T-helper 17 cell (primary cell): ENCODE measurements at places on chromosomes 6 and 20. TPM values are rescaled to one million over a fixed set of nuclear protein-coding genes. Genes with fewer than 3 reads are reported as not detected.

- H3K27ac ChIP-seq: no peak overlapping the region
- peaks cover 3% of the 10 kb centered on the region for H3K4me1 ChIP-seq
- no peaks in the 10 kb centered on the region for H3K27me3 ChIP-seq
- no peak overlapping the region for H3K4me3 ChIP-seq
Measured at GRCh38 chr20:58883241-58883691, 30.8 kb downstream of the GNAS start.

GNAS-AS1 gene
- total RNA-seq: 0.72 TPM

MOXD1 gene
- total RNA-seq: not detected

- H3K4me1 ChIP-seq: no peaks in the 10 kb centered on the region
- no peaks in the 10 kb centered on the region for H3K36me3 ChIP-seq
- H3K4me3 ChIP-seq: no peak overlapping the region
- no peaks in the 10 kb centered on the region for H3K27me3 ChIP-seq
Measured at GRCh38 chr6:127347178-127347577, 3.8 kb upstream of the ECHDC1 start.

- H3K27me3 ChIP-seq: peaks cover 7% of the 10 kb centered on the region
- no peaks in the 10 kb centered on the region for H3K36me3 ChIP-seq
- H3K4me3 ChIP-seq: no peak overlapping the region
- H3K4me1 ChIP-seq: no peaks in the 10 kb centered on the region
Measured at GRCh38 chr6:122068291-122068769, 331.1 kb upstream of the HSF2 start.

DNA sequence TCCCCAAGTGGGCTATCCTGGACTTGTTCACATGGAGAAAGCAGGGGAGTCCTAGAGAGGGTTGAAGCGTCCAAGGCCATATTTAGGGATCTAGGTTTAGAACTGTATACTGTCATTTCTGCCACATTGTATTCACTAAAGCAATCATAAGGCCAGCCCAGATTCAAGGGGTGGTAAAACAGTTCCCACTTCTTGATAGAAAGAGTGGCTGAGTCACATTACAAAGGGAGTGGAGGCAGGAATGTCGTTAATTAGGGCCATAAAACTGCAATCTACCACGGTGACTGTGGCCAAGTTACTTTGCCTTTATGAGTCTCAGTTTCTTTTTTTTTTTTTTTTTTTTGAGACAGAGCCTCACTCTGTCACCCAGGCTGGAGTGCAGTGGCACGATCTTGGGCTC, 7.4 kb upstream of the UBR2 start:
- DNase-seq: no peak
- no peak overlapping the region for H3K4me3 ChIP-seq
- no peaks in the 10 kb centered on the region for H3K27me3 ChIP-seq
- H3K36me3 ChIP-seq: peaks cover 2% of the 10 kb centered on the region
- H3K4me1 ChIP-seq: peaks cover 6% of the 10 kb centered on the region
- H3K27ac ChIP-seq: peak overlapping the region; percentile 34

DNA sequence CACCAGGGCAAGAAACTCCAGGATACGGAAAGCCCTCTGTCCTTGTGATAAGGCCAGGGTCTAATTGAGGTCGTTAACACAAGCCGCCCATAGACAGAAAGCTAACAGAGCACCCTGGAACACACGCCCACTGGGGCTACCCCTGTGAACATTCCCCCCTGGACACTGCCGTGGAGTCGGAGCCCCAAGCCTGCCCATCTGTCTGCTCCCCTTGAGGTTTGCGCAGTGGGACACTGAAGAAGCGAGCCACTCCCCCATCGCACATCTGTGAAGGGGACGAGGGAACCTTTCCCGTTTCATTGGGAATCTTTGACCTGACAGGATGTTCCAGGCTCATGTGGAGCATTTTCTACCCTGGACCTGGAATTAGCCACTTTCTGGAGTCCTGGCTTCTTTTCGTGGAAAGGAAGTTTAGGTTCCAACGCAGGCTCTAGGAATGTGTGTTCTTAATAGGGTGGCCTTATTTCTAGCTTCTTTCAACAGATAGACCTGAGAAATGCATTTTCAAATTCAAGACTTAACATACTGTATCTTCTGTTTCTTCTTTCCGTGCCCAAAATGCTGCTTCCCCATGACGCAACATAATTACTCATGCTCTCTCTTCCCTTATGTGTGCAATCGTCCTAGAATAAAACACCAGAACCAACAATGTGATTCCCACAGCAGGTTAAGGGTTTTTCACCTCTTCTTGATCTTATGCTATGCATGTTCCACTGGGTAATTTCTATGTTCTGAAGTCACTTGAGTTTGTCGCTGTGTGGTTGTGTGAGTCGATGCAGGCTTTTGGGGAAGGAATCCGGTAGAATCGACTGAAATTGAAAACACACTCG, 161.1 kb downstream of the ERMARD start:
- H3K4me1 ChIP-seq: peaks cover 2% of the 10 kb centered on the region
- no peak overlapping the region for H3K27ac ChIP-seq
- DNase-seq: no peak
- peaks cover 9% of the 10 kb centered on the region for H3K27me3 ChIP-seq

GABRR1 gene
- total RNA-seq: not detected

DNA sequence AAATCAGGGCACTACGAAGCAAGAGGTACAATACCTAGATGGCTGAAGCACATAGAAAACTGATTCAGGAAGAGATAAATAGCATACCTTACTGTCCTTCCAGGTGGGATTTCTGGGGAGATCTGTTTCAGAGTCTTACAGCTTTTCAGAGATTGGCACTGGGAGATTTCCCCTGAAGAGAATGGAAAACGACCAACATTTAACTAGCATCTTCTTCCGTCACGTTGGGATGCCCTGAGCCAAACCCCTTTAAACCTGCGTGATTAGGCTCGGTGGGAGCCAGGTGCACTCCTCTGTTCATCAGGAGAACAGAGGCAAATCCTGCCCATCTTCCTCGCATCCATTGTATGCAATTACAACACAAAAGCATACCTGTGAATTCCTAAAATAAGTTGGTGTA, 614.5 kb downstream of the HDGFL1 start:
- DNase-seq: no peak
- H3K27me3 ChIP-seq: no peaks in the 10 kb centered on the region
- no peaks in the 10 kb centered on the region for H3K4me1 ChIP-seq
- H3K36me3 ChIP-seq: no peaks in the 10 kb centered on the region
- H3K27ac ChIP-seq: no peak overlapping the region

BTN1A1 gene
- not detected for total RNA-seq

DNA sequence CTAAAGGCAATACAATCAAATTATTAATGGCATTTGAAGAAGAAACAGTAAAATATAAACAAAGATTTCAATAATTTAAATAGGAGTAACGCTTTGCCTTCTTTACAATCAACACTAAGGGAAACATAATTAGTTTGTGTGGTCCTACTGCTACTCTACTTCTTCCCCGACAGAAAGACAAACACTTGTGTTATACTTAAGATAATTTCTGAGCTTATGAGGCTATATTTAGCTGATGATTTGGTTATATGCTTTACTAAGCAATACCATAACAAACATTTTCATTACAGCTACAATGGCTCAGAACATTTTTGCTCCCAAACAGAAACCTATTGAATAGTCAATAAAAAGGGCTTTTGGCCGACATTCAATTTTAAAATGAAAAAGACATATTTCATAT, 1217.2 kb upstream of the GJE1 start:
- no peaks in the 10 kb centered on the region for H3K4me1 ChIP-seq
- no peak overlapping the region for H3K27ac ChIP-seq
- no peak for DNase-seq

GRCh38 chr6:101595276-101595675, 201.8 kb downstream of the GRIK2 start:
- no peak overlapping the region for H3K27ac ChIP-seq
- H3K36me3 ChIP-seq: no peaks in the 10 kb centered on the region
- no peak for DNase-seq
- no peaks in the 10 kb centered on the region for H3K27me3 ChIP-seq
- no peak overlapping the region for H3K4me3 ChIP-seq
- no peaks in the 10 kb centered on the region for H3K4me1 ChIP-seq

GRCh38 chr6:50147371-50147770, 97.6 kb upstream of the DEFB112 start:
- no peak for DNase-seq
- no peak overlapping the region for H3K4me3 ChIP-seq
- no peaks in the 10 kb centered on the region for H3K27me3 ChIP-seq
- no peaks in the 10 kb centered on the region for H3K4me1 ChIP-seq
- no peaks in the 10 kb centered on the region for H3K36me3 ChIP-seq

DNA sequence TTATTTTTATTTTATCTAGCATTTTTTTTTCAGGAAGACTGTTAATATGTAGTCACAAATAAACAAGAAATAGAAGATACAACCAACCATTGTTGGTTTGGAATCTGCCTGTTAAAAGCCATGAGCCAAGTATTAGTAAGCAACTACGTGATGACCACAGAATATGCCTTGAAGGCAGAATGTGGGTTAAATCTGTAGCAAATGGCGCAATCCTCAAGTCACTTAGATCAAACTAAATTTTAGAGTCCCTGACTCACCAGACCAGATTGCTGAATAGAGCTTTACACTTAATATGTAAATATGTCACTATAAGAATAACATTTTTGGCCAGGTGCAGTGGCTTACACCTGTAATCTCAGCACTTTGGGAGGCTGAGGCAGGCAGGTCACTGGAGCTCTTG, 800.1 kb upstream of the CITED2 start:
- DNase-seq: no peak
- no peak overlapping the region for H3K4me3 ChIP-seq
- no peaks in the 10 kb centered on the region for H3K4me1 ChIP-seq
- peaks cover 2% of the 10 kb centered on the region for H3K36me3 ChIP-seq
- peaks cover 6% of the 10 kb centered on the region for H3K27me3 ChIP-seq

- H3K27me3 ChIP-seq: no peaks in the 10 kb centered on the region
- H3K4me3 ChIP-seq: peak overlapping the region; percentile 86
- peak overlapping the region; percentile 93 for H3K27ac ChIP-seq
- DNase-seq: peak; percentile 33
- no peaks in the 10 kb centered on the region for H3K36me3 ChIP-seq
Measured at GRCh38 chr6:13454286-13455221, 32.8 kb downstream of the GFOD1 start.

DNA sequence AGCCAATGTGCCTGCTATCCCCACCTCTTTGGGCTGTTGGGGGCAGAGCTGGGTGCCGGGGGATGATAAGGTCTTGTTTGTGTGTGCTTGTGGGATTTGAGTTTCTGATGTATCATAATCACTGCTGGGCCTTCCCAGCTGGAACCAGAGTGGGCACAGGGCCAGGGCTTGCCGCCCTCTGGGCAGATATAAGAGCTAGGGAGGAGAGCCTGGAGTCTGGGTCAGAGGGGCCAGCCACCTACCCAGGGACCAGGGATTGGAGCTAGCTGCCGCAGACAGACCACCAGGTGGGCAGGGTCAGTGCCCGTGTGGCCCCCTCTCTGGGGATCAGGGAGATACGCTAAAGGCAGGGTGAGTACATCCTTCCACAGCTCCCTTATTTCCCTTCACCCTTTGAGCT, 3.1 kb upstream of the TLDC2 start:
- H3K4me3 ChIP-seq: no peak overlapping the region
- peaks cover 3% of the 10 kb centered on the region for H3K36me3 ChIP-seq
- H3K4me1 ChIP-seq: peaks cover 7% of the 10 kb centered on the region

- no peak for DNase-seq
- H3K4me1 ChIP-seq: no peaks in the 10 kb centered on the region
- no peaks in the 10 kb centered on the region for H3K36me3 ChIP-seq
- H3K27ac ChIP-seq: no peak overlapping the region
- H3K4me3 ChIP-seq: no peak overlapping the region
Measured at GRCh38 chr20:19497064-19497463, 261.0 kb upstream of the RIN2 start.

DNA sequence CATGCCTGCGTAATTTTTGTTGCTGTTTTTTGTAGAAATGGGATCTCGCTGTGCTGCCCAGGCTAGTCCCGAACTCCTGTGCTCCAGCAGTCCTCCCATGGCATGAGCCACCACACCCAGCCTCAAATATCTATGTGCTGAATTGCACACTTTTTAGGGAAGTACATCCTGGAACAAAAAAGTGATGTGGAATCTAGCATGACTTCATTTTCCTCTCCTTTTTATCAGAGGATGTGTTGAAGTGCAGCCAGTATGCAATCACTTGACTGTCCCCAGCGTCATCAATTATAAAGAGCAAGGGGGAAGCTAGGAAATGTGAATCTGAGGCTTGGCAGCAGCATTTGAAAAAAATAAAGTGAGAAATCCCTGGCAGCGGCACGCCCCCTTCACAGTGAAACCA, 6.4 kb upstream of the EXOC2 start:
- H3K4me3 ChIP-seq: no peak overlapping the region
- no peak for DNase-seq
- no peaks in the 10 kb centered on the region for H3K36me3 ChIP-seq
- no peaks in the 10 kb centered on the region for H3K27me3 ChIP-seq
- H3K4me1 ChIP-seq: peaks cover 9% of the 10 kb centered on the region

- no peak for DNase-seq
- no peaks in the 10 kb centered on the region for H3K27me3 ChIP-seq
- H3K27ac ChIP-seq: no peak overlapping the region
- H3K4me1 ChIP-seq: peaks cover 19% of the 10 kb centered on the region
Measured at GRCh38 chr20:50814438-50815161, 19.7 kb downstream of the BCAS4 start.

MYBL2 gene
- total RNA-seq: 1.6 TPM

NEDD9 gene
- 63.5 TPM for total RNA-seq

DNA sequence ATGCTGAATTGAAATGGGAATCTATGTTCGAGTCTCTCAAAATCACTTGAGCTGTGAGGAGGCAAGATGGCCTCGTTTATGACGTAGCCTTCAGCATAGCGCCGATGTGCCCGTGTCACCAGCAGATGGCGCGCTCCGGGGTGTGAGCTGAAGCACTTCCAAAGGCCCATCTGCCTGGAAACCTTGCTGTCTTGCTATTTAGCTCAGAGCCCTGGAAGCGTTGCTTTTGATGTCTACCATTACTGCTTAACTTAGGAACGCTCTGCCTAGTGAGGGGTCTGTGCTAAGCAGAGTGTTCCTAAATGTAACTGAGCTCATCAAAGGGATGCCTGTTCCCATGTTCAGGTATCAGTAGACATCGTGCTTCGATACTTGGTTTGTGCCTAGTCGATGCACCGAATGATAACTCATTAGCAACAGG, 67.7 kb downstream of the SYCP2L start:
- no peaks in the 10 kb centered on the region for H3K4me1 ChIP-seq
- H3K4me3 ChIP-seq: no peak overlapping the region
- H3K27me3 ChIP-seq: peaks cover 17% of the 10 kb centered on the region
- H3K36me3 ChIP-seq: peaks cover 3% of the 10 kb centered on the region

- no peak overlapping the region for H3K4me3 ChIP-seq
- peaks cover 2% of the 10 kb centered on the region for H3K4me1 ChIP-seq
- H3K27me3 ChIP-seq: peaks cover 53% of the 10 kb centered on the region
- DNase-seq: no peak
- no peak overlapping the region for H3K27ac ChIP-seq
Measured at GRCh38 chr6:157339432-157339831, 16.1 kb upstream of the TMEM242 start.

SMLR1 gene
- not detected for total RNA-seq

DNA sequence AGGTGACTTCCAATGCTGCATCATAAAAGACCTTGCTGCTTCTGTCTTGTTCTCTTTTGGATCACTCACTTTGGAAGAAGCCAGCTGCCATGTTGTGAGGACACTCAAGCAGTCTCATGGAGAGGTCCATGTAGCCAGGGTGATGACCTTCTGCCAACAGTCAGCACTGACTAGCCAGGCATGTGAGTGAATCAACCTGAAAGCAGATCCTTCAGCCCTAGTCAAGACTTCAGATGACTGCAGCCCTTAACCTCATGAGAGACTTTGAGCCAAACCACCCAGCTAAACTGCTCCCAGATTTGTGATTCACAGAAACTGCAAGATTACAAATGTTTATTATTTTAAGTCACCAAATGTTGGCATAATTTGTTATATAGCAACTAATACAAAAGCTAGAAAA, 86.0 kb upstream of the IYD start:
- H3K36me3 ChIP-seq: peaks cover 2% of the 10 kb centered on the region
- H3K27ac ChIP-seq: no peak overlapping the region
- H3K4me3 ChIP-seq: no peak overlapping the region
- H3K27me3 ChIP-seq: peaks cover 64% of the 10 kb centered on the region
- DNase-seq: no peak

MUCL3 gene
- not detected for total RNA-seq
